ENCODE measurements at places on chromosomes 2 and 18.
A peak's percentile ranks its signal among the peaks of the same experiment; 100 is the strongest.

DNA sequence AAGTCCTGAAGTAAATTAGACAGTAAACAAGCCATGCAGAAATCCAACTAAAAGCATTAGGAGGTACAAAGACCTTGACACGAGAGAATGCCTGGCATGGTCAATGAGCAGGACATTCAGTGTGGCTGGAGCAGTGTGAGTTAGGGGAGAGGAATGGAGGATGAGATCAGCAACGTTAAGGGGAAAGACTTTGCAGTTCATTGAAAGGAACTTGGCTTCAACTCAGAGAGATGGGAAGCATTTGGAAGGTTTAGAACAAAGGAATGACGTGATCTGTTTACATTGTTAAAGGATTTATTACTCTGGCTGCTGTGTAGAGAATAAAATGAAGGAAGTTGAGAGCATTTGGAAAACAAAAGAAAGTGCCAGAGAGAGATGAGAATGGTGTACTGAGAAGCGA is 621.3 kb downstream of the XIRP2 start:
- no peak for DNase-seq

DNA sequence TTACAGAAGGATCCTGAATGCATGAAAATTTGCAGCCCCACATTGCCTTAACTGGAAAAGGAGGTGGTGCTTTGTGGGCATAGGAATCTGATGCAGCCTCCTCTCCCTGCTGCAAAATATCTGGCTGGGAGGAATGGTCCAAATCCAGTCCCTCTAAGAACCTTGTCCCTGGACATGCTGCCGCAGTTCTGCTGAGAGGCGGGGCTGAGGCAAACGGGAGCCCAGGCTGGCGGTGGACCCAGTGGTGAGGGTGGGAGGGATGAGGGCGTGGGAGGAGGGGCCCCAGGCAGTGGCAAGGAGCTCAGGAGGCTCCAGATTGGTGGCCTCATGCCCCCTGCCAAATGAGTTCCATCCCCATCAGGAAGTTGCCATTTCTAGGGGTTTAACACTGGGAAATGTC is 36.2 kb downstream of the ZAP70 start:
- DNase-seq = no peak

- DNase-seq = no peak
Measured at GRCh38 chr2:46196871-46197462, 100.2 kb upstream of the EPAS1 start.

GRCh38 chr2:201882353-201883090 is 76.2 kb downstream of the CDK15 start:
- no peak for DNase-seq

GRCh38 chr2:101782427-101782792 is 84.9 kb downstream of the MAP4K4 start:
- no peak for DNase-seq

DNA sequence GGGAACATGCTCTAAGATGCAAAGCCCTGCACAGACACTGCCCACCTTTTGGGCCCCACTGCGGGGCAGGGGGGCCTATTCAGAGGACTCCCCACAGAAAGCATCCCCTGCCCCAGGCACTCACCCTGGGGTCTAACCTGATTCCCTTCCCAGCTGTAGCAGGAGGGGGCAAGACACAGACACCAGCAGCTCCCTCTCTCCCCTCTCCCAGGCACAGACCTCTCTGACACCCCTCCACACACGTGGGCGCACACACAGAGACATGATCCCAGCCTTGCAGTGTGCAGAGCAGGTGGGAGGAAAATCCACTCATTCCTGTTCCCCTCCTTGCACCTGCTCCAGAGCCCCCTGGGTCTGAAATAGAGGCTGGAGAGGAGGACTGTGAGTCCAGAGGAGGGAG is 10.7 kb downstream of the TNS1 start:
- peak; percentile 58 for DNase-seq

GRCh38 chr2:238694922-238695321 is 153.0 kb upstream of the TWIST2 start:
- no peak for DNase-seq

GRCh38 chr2:98726735-98727368 is 4.1 kb downstream of the MGAT4A start:
- no peak for DNase-seq

DNA sequence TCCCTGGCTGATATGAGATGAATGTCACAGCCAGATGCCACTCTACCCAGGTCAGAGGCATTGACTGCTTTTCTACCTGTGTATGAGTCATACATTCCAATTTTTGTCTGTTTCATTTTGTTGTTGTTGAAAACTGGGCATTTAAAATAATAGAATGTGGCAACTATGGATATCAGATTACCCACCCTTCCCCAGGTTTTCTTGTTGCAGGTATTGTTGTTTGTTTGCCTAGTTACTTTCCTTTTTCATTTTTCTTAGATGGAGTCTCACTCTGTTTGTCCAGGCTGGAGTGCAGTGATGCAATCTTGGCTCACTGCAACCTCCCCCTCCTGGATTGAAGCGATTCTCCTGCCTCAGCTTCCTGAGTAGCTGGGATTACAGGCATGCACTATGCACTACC is 70.2 kb downstream of the LRRC30 start:
- no peak for DNase-seq

- DNase-seq = peak; percentile 69
Measured at GRCh38 chr2:72138921-72139381, 8.7 kb downstream of the CYP26B1 start.

GRCh38 chr2:59449274-59449673 is 1104.2 kb downstream of the BCL11A start:
- DNase-seq = no peak

GRCh38 chr18:59150236-59150635 is 10.6 kb downstream of the SEC11C start:
- DNase-seq = no peak

GRCh38 chr18:60549338-60549960 is 176.9 kb upstream of the MC4R start:
- DNase-seq = no peak

GRCh38 chr2:231039294-231039664 is 2.0 kb downstream of the C2orf72 start:
- DNase-seq = no peak

GRCh38 chr2:121429927-121430520 is 100.7 kb upstream of the RNU4ATAC start:
- DNase-seq = no peak

DNA sequence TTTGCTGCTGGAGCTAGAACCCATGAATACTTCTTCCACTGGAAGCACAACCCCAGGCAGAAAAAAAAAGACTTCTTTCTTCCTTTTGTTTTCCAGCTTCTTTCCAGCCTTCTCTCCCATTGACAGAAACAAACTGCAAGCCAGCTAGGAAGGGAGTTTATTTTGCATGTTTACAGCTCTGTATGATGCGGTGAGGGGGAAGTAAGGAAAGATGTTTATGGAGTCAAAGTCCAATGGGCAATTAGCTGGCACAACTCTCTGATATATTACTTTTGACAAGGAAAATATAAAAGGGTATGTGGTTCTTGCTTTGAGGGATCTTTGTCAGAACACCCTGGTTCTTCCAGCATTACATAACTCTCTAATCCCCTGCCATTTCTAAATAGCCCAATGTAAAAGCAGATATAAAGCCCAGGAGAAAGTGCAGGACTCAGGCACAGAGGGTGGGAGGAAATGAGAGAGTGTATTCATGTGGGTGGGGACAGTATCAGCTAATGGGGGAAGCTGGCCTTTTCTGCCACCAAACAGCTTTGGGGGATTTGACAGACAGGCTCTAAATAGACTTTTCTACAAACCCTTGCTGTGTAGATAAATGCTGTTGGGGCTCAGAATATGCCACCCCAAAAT is 9.3 kb upstream of the NMS start:
- DNase-seq = no peak

GRCh38 chr2:239466061-239466754 is 65.4 kb upstream of the HDAC4 start:
- DNase-seq = no peak

GRCh38 chr2:240797500-240797895 is 22.5 kb downstream of the KIF1A start:
- no peak for DNase-seq

GRCh38 chr2:203484266-203485112 is 50.6 kb downstream of the RAPH1 start:
- DNase-seq = peak; percentile 30

GRCh38 chr2:240151477-240152031 is 11.1 kb upstream of the OTOS start:
- no peak for DNase-seq

- peak; percentile 89 for DNase-seq
Measured at GRCh38 chr2:46967990-46968647, 52.5 kb upstream of the MCFD2 start.

DNA sequence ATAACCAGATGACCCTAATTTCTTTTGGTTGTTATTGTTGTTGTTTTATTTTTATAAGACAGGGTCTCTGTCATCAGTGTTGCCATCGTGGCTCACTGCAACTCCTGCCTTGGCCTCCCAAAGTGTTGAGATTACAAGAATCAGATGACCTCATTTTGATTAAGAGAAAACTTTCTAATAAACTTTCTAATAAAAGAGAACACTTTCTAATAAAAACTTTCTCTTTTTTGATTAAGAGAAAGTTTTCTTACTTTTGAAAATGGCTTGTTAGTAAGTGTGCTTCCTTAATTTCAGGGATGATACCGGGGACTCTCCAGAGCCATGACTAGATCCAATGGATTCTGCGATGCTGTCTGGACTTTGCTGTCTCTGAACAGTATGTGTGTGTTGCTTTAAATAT is 7.7 kb downstream of the CENPA start:
- no peak for DNase-seq

GRCh38 chr2:172011812-172012575 is 12.2 kb downstream of the METAP1D start:
- no peak for DNase-seq

DNA sequence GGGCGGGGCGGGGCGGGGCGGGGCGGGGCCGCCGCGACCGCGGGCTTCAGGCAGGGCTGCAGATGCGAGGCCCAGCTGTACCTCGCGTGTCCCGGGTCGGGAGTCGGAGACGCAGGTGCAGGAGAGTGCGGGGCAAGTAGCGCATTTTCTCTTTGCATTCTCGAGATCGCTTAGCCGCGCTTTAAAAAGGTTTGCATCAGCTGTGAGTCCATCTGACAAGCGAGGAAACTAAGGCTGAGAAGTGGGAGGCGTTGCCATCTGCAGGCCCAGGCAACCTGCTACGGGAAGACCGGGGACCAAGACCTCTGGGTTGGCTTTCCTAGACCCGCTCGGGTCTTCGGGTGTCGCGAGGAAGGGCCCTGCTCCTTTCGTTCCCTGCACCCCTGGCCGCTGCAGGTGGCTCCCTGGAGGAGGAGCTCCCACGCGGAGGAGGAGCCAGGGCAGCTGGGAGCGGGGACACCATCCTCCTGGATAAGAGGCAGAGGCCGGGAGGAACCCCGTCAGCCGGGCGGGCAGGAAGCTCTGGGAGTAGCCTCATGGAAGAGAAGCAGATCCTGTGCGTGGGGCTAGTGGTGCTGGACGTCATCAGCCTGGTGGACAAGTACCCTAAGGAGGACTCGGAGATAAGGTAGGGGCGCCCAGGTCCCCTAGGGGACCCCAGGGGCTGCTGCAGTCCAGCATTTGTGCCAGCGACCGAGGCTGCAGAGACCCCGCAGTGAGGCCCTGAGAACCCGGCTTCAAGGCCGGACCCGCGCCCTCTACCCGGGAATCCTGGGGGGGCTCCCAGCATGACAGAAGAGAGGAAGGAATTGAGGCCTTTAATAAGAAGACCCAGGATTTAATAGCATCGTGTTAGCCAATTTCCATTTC is at the start of gene KHK:
Gene KHK, plus strand, starts transcription at position 49 of the 870 bp plus-strand sequence. Its CDS starts 488 bp downstream, at position 537.
- DNase-seq = no peak

DNA sequence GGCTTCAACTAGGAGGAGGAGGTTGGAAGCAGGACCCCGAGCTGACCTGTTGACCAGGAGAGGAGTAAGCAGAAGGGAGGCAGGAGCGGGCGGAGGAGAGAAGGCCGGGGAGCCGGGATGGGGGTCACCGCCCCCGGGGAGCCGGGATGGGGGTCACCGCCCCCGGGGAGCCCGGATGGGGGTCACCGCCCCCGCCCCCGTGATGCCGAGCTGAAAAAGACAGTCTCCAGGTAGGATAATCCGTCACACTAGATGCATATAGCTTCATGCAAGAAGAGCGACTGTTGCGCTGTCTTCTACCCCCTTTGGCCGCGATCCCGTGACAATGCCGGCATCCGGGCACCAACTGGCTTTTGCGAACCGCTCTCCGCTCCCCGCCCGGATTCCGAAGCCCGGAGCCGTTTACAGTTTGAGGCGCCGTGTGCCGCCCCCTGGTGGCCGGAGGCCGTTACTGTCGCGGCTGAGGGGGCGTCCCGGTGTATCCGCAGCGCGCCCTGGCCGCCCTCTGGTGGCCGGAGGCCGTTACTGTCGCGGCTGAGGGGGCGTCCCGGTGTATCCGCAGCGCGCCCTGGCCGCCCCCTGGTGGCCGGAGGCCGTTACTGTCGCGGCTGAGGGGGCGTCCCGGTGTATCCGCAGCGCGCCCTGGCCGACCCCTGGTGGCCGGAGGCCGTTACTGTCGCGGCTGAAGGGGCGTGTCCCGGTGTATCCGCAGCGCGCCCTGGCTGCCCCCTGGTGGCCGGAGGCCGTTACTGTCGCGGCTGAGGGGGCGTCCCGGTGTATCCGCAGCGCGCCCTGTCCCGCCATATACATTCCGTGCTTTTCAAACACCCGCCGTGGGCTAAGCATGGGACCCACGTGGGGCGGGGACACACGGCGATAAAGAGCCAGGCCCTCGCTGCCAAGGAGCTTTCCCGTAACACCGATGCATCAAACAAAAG is 89.6 kb downstream of the ACTR3 start:
- DNase-seq = no peak

- DNase-seq = no peak
Measured at GRCh38 chr2:148048475-148049221, 27.8 kb downstream of the MBD5 start.

GRCh38 chr18:58788470-58788869 is 76.2 kb upstream of the ZNF532 start:
- no peak for DNase-seq

GRCh38 chr18:48676756-48677368 is 138.0 kb downstream of the CTIF start:
- peak; percentile 86 for DNase-seq

- no peak for DNase-seq
Measured at GRCh38 chr2:39228413-39229209, 15.2 kb downstream of the CDKL4 start.

GRCh38 chr18:59631583-59632181 is 65.5 kb downstream of the CCBE1 start:
- DNase-seq = no peak

DNA sequence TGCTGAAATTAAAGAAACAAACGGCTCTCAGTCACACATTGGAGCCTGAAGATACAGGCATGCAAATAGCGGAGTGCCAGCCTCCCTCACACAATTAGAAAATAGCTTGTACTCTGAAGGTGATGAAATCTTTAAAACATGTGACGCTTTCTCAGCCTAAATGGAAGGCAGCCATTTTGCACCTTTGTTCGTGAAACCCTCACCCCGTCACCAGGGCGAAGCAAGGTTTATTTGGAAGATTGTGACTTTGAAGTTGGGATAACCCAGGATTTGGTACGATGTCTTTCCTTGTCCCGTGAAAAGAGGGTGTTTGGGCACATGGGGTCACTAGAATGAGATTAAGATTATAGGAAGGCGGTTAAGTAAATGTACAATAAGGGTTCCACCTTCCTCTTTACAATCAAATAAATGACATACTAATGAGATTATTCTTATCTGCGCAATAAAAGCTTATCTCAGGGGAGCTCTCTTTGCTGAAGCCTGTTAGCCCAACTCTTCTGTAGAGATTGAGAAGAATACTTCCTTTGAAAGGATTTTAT is 4.2 kb downstream of the SH3BP4 start:
- DNase-seq = no peak

Data from tibial artery (tissue), 4 donors.